Stimulated activated CD8-positive, alpha-beta memory T cell treated with anti-CD3 and anti-CD28 coated beads, Interleukin-12 subunit alpha, Interleukin-12 subunit beta, amount 100 ng/mL, for 4 hours (primary cell): ENCODE measurements at places on chromosomes 4 and X.

DNA sequence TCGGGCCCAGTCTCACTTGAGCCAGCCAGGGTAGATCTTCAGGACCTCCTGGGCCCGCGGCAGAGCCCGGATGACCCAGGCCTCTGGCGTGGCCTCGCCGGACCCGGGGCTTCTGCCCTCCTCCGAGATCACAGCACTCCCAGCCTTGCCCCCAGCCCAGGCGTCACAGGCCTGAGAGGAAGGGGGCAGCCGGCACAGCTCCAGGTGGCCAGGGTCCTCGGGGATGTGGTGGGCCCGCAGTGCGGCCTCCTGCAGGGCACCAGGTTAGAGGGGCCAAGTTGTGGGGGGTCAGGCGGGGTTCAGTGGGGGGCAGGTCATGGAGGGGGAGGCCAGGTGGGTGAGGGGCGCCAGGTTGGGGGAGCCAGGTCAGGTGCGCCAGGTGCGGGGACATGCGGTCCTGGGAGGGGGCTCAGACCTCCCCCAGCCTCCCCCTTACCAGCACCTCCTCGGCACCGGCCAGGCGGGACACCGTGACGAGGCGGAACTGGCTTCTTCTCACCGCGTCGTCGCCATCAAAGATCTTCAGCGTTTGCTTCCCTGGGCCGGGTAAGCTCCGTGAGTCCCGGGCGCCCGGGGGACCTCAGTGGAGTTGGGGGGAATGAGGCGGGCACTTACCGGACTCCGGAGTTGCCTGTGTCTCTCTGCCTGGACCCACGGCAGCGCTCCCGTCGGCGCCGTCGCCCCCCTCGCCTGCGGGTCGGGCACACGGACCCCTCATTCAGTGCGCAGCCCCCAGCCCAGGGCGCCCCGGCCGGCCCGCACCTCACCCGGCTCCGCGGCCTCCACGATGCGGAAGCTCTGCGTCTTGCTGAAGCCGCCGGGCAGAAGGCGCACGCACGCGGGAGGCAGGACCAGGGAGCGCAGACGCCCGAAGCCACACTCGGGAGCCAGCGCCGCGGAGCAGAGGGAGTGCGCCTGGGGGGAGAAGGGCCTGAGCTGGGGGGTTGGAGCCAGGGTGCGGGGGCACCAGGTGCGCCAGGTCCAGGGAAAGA, 6.0 kb downstream of the DGKQ start:
- no peak for DNase-seq

- no peak for DNase-seq
Measured at GRCh38 chr4:24103434-24104157, 213.7 kb upstream of the PPARGC1A start.

DNA sequence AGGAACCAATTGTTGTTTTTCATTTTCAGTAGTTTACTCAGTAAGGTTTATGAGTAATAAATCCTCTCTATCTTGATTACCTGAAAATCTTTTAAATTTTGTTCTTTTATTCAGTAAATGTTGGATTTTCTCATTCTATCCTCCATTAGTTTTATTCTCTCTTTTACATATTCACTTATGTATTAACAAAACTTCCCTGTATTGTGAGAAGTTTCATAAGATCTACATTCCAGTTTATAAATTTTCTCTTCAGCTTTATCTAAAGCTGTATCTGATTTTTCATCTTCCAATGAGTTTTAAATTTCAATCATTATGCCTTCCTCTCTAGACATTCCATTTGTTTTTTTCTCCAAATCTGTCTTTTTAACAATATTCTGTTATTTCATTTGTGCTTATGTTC, 310.2 kb downstream of the UNC5C start:
- DNase-seq: no peak

GRCh38 chr4:142331132-142331531, 515.0 kb downstream of the INPP4B start:
- DNase-seq: no peak

- no peak for DNase-seq
Measured at GRCh38 chr4:616911-617643, 8.3 kb upstream of the PDE6B start.
